ENCODE measurements at places on chromosomes 3 and 15. TPM values are rescaled to one million over a fixed set of nuclear protein-coding genes. Genes with fewer than 3 reads are reported as not detected.

The SLC51A gene
- total RNA-seq, result not detected

The SI gene
- not detected for total RNA-seq

The TPRG1 gene
- 0.41 TPM for total RNA-seq

The C2CD4B gene
- total RNA-seq, result not detected

The GPR171 gene
- 1.6 TPM for total RNA-seq

The TRIM59 gene
- 22.0 TPM for total RNA-seq

The TTLL13 gene
- 0.22 TPM for total RNA-seq

The PIERCE2 gene
- total RNA-seq, result 1.2 TPM

The GOLGA6L7 gene
- total RNA-seq, result not detected

The CXCR6 gene
- not detected for total RNA-seq

The NTRK3 gene
- not detected for total RNA-seq

The SLC28A1 gene
- not detected for total RNA-seq

The CPNE9 gene
- 1.2 TPM for total RNA-seq

The ANKDD1A gene
- 2.6 TPM for total RNA-seq

The THRB gene
- 0.86 TPM for total RNA-seq

The MORF4L1 gene
- 240 TPM for total RNA-seq

The ADAMTS7 gene
- 16.6 TPM for total RNA-seq

The TTC21A gene
- total RNA-seq, result 106 TPM

The CILP gene
- total RNA-seq, result 0.36 TPM

The GPR156 gene
- total RNA-seq, result 0.20 TPM

The ACP3 gene
- 0.39 TPM for total RNA-seq

The GPR62 gene
- not detected for total RNA-seq

The DAZL gene
- not detected for total RNA-seq

The CLDN16 gene
- not detected for total RNA-seq

The LMOD3 gene
- not detected for total RNA-seq

The RTP3 gene
- not detected for total RNA-seq

The SNTN gene
- not detected for total RNA-seq

The FXR1 gene
- total RNA-seq, result 143 TPM

The TMEM158 gene
- not detected for total RNA-seq

The SH2D7 gene
- total RNA-seq, result not detected

Measured in B cell (primary cell).